ENCODE measurements at places on chromosomes 1 and 21. TPM values are rescaled to one million over a fixed set of nuclear protein-coding genes. Genes with fewer than 3 reads are reported as not detected.

GRCh38 chr1:75916834-75917233, 15.4 kb downstream of the ASB17 start:
- no peak for DNase-seq

DNA sequence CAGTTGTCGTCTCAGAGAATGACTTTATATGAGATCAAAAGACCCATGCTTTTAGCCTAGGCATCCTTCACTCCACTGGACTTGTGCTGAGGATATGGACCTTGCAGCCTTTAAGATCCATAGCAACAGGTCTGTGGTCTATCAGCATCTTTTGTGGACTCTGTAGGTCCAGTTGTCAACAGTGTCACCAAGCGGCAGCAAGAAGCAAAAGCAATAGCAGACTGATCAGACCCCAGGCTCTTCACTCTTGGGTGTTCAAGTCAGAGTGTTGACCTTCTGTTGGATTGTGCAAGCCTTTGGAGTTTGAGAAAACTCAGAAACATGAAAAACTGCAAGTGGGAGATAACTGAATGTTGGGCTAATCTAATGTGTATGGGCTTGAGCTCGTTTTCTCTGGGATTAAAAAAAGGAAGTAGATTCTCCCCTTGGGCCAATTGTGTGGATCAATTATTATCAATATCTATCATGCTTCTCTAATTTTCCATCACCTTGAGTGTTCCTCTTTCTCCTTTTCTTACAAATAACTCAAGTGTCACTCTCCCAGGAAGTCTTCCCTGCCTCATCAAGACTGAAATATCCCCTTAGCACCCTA, 144.2 kb downstream of the LYPLAL1 start:
- peak; percentile 8 for DNase-seq

DNA sequence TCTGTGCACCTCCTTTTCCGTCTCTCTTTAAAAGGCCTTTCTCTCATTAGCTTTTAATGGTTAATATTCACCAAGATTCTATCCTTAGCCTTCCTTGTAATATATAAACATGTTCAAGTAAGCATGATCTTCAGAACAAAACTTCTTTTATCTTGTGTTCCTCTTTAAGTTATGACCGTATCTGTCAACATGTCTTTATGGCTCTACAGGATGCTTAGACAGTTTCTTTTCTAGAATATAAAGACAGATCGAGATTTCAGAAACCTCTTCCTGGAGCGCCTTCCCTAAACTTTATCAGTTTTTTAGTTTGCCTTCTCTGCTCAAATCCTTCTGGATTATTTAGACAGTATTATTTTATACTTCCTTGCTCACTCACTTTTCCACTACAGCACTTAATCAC, 7.2 kb downstream of the RO60 start:
- no peak for DNase-seq

The AADACL3 gene
- not detected for total RNA-seq

The SPATA46 gene
- total RNA-seq: not detected

The RNF186 gene
- total RNA-seq: not detected

DNA sequence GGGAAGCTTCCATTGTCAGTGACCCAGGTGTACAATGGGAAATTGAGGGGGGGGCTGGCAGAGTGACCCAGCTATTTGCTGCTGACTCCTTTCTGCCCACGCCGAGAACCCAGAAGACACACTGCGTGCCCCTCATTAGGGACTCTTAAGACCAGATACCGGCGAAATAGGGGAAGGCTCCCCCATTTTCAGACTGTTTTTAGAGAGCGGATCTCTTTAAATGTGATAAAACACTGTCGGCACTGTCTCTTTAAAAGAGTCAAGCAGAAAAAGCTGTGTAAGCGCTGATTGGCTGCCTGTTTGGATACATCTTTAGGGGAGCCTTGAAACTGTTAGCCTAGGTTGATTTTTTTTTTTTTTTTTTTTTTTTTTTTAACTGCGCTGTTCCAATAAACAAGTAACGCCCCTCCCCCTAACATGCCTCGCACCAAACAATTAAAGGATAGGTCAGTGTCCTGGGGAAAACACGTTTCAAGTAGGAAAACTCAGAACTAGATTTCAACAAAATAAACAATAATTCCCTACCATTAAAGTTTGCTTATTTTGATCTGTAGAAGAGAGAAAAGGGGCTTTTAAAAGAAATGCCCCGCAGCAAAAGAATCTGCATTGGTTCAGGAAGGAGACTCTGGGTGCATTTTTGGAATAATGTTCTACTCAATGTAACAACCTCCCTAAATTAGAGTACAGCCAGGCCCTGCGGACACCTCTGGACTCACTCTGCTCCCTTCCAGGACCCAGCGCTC, 1.4 kb upstream of the SSBP3 start:
- DNase-seq: peak; percentile 88

DNA sequence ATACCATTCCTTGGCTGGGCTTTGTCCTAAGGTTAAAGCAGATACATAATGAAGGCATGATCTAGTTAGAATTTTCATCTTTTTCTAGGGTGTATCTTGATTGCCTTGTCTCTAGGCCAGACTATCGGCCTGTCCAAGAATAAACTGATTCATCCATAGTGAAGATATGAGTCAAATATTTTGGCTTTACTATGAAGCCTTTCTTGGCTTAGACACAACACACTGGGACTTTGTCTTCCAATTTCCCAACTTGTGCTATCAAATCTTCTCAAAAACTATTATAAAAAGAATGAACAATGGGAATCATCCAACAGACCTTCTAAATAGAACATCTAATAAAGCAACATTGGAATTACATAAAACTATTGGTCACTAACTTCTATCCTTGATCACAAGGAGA, 64.8 kb downstream of the WARS2 start:
- no peak for DNase-seq

GRCh38 chr1:203544485-203544884, 50.5 kb downstream of the OPTC start:
- no peak for DNase-seq

DNA sequence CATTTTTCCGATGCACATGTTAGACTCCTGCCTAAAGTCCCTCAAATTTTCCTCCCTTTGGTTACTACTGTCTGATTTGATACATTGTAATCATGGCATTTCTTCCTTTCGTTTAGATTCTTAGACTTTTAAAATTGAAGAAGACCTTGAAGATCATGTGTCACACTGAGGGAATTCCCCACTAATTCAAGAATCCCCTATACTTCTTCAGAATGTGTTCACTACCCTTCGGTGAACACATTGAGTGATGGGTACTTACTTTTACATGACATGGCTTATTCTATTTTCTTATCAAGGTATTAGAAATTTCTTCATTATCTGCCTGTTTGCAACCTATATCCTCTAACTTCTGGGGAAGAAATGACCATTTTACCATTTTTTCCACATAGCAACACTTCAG, 85.9 kb downstream of the LHX8 start:
- no peak for DNase-seq

- DNase-seq: no peak
These were observed 182.9 kb downstream of the PRDM16 start for GRCh38 chr1:3251807-3252428.

The RCSD1 gene
- total RNA-seq: 531 TPM

The NCF2 gene
- total RNA-seq: 10.7 TPM

The LCE1B gene
- total RNA-seq: not detected

DNA sequence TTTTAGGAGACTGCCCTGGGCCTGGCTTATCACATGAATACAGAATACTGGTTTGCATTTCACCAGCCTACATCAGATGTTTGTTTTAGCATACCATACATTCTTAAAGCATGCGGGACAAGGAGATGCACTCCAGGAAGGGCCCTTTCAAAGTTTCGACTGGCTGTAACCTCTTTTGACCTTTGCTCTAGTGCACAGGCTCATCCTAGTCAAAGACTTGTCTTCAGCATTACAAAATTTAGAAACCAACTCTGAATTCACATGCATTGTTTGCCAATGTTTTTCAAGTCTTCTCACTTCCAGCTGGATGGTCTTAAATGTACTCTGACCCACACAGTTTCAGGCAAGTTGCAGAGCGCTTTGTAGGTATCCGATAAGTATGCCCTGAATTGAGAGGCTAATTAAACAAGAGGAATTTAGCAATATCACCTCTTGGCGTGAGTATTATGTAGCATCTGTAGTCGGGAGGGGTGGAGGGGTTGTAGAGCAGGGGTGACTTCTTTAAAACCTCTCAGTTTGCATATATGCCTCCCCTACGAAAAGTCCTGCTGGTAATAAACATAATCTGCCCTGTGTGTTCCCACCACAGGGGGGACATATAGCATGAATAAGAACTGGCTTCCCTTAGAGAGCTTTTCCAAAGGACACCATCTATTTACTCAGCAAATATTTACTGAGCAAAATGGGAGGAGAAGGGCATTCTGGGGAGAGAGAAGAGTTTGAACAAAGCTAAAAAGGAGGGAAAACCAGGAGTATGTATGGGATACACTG, 24.4 kb upstream of the AHCYL1 start:
- DNase-seq: no peak

DNA sequence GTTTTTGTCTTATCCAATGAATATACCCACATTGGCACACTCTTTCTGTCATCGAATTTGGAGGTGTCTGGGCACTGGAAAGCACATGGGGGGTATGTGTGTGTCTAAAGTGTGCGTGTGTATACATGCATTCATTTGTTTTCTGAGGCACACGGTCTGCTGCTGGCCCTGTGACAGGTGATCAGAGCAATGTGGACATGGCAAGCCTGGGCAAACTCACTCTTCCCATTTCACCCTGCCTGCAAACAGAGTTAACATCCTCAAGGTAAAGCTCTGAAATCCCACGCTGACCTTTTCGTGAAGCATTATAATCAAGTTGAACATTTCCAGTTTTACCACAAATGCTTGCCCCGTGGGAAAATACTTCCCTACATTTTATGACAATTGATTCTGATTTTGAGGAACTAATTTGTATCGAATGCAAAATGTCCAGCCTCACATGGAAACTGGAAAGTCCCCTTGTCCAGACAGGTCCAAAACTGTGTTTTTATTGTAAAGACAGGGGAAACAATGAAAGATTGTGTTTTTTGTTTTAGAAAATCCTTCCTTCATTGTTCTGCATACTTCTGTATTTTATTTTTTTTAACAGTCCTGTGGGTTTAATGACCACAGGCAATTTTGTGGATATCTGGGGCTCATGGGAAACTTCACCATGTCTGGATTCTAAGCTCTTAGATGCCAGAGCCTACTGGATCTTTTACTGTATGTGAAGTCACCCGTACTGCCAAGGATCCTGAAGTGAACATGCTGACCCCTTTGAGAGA, 160.9 kb downstream of the PBX1 start:
- DNase-seq: no peak

The RIIAD1 gene
- total RNA-seq: not detected

- no peak for DNase-seq
These were observed 114.0 kb upstream of the ZNF644 start for GRCh38 chr1:91135799-91136198.

GRCh38 chr1:41618066-41618825, 133.8 kb upstream of the EDN2 start:
- no peak for DNase-seq
